Amniotic stem cell (primary cell): ENCODE measurements at places on chromosomes 3 and 15.

GRCh38 chr3:83453056-83453455 lies 1505.7 kb upstream of the CADM2 start:
- no peak for DNase-seq

DNA sequence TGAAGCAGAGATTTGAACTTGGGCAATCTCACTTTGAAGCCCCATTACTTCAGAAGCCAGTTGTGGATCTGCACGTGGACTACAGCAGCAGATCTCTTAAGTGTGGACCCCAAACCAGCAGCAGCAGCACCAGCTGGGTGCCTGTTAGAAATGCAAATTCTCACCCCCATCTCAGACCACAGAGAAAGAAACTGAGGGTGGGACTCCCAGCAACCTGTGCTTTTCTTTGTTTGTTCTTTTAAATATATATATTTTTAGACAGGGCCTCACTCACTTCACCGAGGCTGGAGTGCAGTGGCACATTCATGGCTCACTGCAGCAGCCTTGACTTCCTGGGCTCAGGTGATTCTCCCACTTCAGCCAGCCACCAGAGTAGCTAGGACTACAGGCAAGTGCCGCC lies 53.2 kb downstream of the SLTM start:
- no peak for DNase-seq

DNA sequence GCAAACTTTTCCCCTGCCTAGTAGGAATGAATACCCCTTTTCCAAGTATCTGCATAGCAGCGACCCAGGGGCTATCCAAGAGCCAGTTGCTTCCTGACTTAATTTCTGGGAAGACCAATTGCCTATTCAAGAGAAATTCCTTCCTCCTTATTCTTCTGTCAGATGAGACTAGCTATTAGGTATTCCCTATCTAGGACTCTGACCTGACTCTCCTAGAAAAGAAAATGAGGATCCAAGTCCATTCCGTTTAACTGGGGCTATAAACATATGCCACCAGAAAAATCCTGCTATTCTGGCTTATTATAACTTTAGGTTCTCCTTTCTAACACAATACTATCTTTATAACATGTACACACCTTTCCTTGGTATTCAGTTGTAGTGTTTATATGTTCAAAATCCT lies 1.7 kb downstream of the HHLA2 start:
- DNase-seq: no peak

- DNase-seq: no peak
Measured at GRCh38 chr3:115019900-115020299, 127.2 kb downstream of the ZBTB20 start.

GRCh38 chr3:15500107-15500724 lies 21.3 kb downstream of the COLQ start:
- no peak for DNase-seq

DNA sequence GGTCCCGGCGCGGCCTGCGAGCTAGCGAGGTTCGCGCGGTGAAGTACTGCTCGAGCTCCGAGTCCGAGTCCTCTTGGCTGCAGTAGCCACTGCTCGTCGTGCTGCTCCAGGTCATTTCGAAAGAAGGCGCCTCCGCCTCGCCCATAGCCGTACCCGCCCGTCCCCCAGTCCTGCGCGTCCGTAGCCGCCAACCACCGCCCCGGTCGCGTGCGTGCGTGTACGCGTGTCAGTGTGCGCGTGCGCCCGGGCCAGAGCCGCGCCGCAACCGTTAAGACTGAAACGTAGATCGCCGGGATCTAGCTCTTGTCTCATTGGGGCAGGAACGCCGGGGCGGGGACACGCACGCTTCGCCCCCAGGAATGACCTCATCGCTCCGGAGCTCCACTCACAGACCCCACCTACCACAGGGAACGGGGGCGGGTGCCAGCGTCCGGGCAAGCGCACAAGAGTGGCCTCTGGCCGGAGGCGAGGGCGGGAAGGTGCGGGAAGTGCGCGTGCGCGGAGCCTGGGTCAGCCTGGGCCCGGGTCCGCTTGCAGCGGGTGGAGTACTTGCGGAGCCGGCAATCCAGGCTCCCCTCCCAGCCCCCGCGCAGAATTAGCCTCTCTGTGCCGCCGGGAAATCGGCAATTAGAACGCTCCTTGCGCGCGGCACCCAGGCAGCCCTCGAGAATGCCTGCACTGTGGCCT lies 3.3 kb downstream of the RASSF1 start:
- peak; percentile 98 for DNase-seq

GRCh38 chr15:26711445-26711844 lies 61.4 kb downstream of the GABRB3 start:
- no peak for DNase-seq

DNA sequence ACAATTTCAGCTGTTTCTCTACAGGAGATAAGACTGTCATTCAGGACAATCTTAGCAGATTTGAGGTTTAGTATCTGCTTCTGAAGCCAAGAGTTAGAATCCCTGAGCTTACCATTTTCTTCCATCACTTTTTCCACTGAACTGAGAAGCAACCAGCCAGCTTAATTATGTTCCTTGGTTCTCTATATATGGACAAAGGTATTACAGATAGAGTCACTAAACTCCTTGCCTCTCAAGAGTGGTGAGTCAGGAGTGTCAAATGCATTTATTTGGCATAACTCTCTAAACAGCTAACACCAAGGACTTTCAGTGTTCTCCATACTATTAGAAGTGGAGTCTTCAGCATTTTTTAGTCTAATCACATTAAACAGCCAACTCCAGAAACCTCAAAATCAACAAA lies 239.3 kb downstream of the ALCAM start:
- peak; percentile 18 for DNase-seq

GRCh38 chr3:192239956-192240355 lies 487.4 kb downstream of the FGF12 start:
- no peak for DNase-seq

DNA sequence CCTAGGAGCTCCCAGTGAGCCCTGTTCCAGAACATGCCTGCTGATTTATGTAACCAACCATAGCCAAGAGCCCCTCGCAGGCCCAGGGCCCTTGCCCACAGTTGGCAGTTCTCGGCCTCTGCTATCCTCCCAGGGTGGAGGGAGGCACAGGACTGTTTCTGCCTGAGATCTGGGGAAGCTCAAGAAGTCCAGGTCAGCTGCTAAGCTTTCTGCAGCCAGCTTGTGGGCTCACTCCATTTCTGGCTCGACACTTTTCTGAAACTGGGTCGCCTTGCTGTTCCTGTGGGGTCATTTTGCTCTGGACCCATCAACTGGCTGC lies 72.5 kb upstream of the HERC1 start:
- DNase-seq: no peak

DNA sequence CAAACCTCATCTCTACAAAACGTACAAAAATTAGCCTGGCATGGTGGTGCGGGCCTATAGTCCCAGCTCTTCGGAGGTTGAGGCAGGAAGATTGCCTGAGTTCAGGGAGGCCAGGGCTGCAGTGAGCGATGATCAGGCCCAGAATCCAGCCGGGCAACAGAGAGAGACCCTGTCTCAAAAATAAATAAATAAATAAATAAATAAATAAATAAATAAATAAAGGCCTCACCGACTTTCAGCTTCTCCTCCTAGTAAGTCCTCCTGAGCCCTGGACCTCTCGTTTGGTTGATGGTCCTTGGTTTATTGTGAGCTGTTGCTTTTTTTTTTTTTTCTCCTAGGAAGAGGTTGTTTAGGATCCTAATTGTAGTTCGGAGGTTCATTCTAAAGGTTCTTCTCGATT lies 25.1 kb downstream of the WDR73 start:
- DNase-seq: no peak

GRCh38 chr15:64251121-64251520 lies 88.3 kb upstream of the PPIB start:
- no peak for DNase-seq

- DNase-seq: no peak
Measured at GRCh38 chr3:32323604-32324003, 68.0 kb upstream of the CMTM7 start.

DNA sequence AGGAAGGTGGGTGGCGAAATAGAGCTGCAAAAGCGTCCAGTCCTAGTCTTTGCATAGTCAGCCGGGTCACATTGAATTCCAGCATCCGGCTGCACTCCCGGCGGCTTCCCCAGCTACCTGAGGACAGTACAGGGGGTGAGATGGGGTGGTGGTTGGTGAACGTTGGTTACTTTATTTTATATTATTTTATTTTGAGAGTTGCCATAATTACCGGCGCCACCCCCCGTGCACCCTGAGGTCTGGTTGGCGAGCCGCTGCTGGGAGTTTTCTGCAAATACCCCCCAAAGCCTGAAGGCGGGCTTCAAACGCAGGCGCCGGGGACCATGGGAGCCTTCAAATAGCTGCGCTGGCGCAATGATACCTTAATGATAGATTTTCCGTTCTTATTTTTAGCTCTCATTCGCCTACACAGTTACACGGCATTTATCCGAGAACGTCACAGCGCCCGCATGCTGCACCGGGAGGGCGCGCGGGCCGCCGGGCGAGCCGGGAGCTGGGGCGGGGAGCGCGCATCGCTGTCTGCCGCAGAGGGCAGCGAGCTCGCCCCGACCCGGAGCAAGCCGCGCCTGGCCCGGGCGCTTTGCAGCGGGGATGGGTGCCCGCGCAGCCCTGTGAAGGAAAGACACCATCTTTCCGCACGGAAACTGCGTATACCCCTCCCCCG lies 756 bp upstream of the RASGRF1 start:
- DNase-seq: no peak

GRCh38 chr3:171654809-171655208 lies 155.5 kb downstream of the PLD1 start:
- no peak for DNase-seq

GRCh38 chr3:183845608-183846288 lies 20.4 kb upstream of the MAP6D1 start:
- DNase-seq: no peak

DNA sequence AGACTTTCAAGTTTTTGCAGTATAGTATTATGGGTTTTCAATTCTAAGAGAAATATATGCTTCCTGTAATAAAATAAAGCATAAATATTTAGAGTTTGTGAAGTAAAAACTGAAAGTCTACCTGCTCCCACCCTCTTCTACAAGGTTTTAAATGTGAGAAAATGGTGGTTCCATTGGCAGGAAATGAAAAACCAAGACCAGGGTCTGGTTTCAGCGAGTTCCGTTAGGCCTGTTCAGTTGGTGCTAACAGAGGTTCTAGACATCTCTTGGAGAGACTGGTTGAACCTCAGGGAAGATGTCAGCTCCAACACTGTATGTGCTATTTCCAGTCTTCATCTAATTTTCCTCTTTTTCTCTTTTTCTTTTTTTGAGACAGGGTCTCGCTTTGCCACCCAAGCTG lies 11.8 kb upstream of the MYO1E start:
- DNase-seq: no peak

GRCh38 chr3:45712434-45713110 lies 23.4 kb downstream of the SACM1L start:
- no peak for DNase-seq

DNA sequence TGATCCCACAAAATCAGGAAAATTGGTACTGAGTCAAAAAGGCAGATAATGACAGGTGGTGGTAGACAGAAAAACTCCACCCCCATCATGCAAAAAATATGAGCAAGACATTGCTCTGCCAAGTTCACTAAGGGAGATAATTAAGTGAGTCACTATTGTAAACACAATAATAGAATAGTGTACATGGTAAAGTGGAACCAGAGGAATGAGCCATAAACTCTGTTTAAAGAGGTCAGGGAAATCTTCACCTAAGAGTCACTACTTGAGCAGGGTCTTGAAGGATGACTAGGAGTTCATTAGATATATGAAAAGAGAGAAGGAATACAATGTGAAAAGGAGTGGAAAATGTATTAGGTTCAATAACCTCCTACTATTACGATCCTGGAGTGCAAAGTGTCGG lies 213.4 kb upstream of the PEX5L start:
- no peak for DNase-seq

GRCh38 chr3:177424521-177424920 lies 227.2 kb upstream of the TBL1XR1 start:
- no peak for DNase-seq

DNA sequence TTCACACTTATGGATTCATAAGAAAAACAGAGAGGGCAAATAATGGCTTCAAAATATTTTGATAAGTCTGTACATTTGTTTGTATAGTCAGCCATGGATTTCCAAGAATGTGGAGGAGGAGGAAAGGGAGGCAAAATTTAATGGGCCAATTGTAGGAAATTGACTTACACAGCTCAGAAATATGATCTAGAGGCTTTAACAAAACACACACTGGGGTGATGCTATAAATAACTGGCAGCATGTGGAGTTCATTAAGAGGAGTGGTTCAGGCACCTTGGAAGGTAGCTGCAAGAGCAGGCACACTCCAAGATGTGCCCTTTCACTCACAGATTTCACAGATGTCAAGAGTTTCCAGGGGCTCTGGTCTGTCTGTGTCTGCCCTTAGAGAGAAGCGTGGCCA lies 193.4 kb upstream of the RASGRP1 start:
- DNase-seq: peak; percentile 68
